ENCODE measurements at places on chromosomes 13 and 19.

DNA sequence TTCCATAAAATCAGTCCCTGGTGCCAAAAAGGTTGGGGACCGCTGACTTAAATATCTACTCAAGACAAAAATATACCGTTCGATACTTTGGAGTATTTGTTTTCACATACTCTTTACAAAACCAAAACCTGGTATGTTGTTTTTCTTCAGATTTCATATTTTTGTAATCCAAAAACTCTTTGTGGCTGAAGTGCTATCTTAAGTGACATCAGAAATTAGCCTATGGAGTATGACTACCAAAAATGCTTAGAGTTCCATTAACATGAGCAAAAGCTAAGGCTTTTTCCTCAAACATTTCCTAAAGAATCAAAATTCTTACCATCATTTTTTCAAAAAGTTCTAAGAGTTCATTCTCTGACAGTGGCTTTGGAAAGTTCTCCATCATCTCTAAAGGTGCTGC is 52.0 kb downstream of the DIAPH3 start:
- no peak for DNase-seq

- DNase-seq, result no peak
These were observed 393.0 kb downstream of the FOXO1 start for GRCh38 chr13:40273253-40274025.

GRCh38 chr19:16739546-16739945 is 19.9 kb downstream of the NWD1 start:
- no peak for DNase-seq

DNA sequence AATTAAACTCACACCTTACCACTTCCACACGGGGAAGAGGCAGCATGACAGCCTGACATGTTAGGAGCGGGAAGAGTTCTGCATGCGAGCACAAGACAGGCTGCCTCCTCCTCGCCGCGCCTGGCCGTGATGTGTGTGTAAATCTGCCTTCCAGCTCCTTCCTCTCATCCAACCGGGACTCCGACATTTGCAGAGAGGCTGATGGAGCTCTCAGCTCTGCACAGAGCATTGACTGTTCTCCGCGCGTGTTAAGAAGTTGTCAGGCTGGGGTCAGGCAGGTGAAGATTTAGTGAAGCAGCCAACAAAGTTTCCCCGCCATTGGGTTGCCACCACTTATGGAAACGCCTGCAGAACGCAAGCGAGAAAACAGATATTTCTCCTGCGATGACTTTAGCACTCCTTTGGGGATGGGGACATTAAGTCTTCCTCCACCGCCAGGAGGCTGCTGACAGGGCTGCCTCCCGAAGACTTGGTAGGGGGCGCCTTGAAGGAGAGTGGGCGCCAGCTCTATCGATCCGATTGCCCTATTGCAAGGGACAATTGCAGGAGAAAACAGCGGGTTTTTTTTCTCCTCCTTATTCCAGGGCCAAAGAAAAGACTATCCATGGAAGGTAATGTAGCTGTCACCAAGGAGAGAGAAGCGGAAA is 213.9 kb upstream of the TSHZ3 start:
- DNase-seq, result no peak

DNA sequence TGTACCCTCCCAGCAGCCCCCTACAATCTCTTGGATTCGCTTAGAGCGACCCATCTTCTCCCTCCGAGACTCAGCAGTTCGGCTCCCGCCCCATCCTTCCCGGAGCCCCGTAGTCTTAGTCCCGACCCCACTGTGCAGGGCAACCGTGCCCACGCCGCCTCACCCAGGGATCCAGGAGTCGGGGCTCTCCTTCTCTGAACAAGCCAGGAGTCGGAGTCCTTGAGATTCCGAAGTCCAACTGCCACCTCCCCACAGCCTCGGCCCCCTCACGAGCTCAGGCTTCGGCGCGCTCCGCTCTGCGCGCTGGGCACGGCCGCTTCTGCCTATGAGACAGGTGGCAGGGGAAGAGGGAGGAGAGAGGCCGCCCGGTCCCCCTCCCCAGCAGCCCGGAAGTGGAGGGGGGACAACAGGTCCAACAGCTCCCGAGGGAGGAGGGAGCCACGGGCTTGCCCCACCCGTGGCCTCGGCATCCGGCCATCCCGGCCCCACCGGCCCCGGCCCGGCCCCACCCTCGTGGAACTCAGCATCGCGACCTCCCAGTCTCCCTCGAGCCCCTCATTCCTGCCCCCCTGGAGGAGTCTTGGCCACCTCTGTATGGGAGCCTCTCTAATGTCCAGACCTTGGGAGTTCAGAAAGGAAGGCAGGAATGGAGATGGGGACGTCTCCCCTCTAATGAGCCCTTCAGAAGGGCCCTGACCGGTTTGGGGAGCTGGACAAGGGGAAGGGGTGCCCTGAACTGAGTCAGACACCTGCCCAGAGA is at the start of gene PHLDB3:
Gene PHLDB3, minus strand, starts transcription at position 321 of the 760 bp plus-strand sequence. CDS start 628 bp downstream, outside the sequence.
- DNase-seq, result no peak

GRCh38 chr19:14603990-14604387 is 21.1 kb downstream of the CLEC17A start:
- DNase-seq, result no peak

- no peak for DNase-seq
These were observed 5.4 kb downstream of the TM9SF2 start for GRCh38 chr13:99506634-99507033.

DNA sequence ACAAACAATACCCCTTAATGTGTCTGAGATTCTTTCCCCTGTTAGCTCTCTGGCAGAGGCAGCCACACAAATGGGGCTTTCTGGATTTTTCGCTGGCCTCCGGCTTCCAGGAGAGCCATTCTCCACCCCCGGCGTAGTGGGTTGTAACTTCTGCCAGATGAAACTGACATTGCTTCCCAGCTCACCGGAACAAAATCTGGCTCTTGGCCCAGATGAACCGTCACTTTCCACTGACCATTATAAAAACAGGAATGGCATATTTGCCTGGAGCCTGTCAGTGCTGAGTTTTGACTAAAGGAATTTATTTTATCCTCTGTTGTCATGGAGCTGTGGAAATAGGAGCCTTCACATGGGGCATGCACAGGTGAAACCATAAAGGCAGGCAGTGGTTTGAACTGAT is 120.6 kb upstream of the GPR12 start:
- no peak for DNase-seq

DNA sequence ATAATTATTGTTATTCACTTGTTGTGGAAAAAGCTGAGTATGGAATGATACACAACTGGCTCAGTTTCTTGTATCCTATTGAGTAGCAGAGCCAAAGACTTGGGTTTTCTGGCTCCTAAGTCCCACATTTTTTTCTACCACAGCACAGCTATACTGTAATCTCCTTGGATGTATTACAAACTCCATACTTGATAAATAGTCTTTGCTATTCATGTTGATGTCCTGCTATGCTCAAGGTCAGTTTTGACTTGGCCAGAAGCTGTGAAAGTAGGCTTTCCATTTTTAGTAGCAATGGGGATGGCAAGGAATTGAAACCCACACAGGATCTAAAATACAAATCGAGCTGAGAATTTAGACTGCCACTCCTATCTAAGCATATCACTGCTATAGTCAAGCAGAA is 79.1 kb downstream of the B3GLCT start:
- DNase-seq, result no peak

- DNase-seq, result no peak
These were observed 114.4 kb downstream of the RAB20 start for GRCh38 chr13:110447058-110447511.

DNA sequence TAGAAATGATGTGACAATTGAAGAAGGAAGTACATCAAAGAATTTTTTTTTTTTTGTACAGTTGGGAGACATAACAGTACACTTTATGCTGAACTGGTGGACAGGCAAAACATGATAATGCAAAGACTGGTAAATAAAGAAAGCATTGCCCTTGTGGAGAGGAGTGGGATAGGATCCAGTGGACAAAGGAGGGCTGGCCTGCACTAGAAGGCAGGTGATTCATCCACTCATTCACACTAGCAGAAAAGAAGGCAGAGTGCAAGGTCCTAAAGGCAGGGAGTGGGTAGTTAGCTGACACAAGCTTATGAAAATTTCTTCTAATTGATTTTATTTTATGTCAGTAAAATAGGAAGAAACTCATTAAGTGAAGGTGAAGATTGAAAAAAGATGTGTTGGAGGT is 17.6 kb upstream of the NALCN start:
- DNase-seq, result no peak

- DNase-seq, result no peak
These were observed 813 bp upstream of the ZNF296 start for GRCh38 chr19:45076851-45077730.

DNA sequence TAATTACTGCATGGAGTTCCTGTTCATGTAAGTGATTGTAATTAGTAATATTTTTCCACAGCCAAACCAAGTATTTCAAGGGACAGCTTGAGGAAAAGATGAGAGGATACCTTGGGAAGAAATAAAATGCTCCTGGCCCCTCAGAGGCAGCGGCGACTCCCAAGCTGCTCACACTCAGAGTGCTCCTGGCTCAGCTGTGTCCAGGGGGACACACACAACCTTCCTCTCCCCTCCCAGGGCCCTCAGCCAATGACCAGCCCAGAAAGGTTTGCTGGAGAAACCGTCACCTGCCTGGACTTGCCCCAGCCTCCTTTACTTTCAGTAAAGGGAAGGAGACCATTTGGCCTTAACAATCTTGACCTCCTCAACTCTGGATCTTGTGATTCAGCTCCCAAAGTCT is 51.1 kb downstream of the CRYL1 start:
- no peak for DNase-seq

DNA sequence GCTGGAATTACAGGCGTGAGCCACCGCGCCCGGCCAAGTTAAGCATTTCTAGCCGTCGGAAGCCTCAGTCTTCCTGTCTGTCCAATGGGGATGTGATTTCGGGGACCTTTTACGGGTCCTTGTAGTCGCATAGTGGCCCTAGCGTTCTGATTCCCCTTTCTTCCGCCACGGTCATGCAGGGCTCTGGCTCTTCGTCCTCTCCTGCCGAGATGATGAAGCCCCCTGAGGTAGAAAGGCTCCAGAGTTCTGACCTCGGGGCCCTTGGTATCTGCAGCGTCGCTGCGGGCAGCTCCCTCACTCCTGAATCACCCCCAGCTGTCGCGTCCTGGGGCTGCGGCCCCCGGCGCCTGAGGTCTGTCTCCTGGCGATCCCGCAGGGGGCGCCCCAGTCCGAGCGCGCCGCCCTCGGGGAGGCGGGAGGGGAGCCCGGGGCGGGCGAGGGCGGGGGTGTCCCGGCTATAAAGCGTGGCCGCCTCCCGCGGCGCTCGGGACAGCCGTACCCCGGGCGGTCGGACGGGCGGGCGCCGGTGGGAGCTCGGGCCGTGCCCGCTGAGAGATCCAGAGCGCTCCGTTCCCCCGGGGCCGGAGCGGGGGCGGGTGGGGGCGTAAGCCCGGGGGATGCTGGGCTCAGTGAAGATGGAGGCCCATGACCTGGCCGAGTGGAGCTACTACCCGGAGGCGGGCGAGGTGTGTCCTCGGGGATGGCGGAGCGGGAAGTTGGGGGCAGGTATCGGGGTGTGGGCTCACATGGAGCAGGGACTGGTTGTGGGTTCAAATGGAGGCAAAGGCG is at the start of gene FOXA3:
Gene FOXA3, plus strand, starts transcription at position 487 of the 789 bp plus-strand sequence. Its CDS starts 131 bp downstream, at position 618.
- DNase-seq, result peak; percentile 85

DNA sequence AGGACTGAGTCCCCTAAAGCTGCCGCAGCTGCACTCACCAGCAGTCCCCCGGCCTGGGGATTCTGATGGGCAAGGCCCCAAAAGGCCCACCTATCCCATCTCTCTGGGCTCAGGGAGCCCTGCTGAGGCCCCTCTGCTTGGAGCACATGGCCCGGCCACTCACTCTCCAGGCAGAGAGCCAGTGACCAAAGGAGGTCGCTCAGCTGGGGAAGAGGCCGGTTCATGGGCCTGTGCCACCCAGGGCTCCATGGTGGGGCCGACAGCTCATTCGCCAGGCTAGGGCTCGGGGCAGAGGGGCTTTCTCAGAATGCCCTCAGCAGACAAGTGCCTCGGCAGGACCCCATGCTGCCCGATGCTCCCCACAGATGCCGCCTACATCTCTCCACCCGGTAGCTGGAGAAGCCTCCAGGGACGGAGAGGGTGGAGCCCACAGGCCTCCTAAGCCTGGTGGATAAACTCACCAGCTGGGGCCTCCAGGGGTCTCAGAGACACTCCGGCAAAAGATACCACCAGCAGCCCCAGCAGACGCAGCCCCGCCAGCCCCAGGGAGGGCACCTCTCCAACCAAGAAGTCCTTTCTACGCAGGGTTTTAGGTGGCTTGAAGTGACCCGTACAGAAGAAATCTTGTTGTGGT is 54.4 kb downstream of the MLLT1 start:
- no peak for DNase-seq

DNA sequence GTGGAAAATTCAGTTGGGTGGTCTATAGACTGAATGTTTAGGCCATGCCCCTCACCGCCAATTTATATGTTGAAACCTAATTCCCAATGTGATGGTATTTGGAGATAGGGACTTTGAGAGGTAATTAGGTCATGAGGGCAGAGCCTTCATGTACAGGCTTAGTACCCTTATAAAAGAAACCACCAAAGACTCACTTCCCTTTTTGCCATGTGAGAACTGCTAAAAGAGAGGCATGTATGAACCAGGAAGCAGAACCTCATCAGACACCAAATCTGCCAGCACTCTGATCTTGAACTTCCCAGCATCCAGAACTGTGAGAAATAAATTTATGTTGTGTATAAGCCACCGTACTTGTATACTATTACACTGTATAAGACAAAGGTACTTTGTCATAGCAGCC is 40.6 kb downstream of the UQCRFS1 start:
- DNase-seq, result no peak

DNA sequence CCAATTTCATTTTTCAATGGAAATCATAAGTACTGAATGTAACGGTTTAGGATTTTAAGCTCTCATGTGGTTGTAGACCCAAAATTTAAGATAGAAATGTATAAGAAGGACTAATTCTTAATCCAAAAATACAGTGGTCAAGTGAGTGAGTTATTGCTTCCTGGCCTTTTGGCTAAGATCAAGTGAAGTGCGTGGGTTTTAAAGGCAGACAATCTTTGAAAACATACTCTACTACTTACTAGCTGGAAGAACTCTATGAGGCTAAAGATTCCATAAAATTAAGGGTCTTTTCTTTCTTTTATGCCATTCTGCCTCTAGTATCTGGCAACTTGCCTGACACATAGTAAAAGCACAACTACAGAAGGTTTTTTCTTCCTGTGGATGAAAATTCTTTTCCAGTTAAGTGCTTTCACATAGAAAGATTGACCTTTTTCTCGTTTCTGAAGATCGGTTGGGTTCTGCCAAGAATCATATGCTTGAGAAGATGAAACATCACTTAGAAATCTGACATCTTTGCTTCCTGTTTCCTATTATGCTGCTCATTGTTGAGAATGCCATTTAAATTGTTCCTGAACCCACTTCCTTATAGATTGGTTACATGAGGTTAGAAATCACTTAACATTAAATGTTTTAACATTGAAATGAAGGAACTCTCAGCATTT is 26.4 kb upstream of the SCEL start:
- no peak for DNase-seq

DNA sequence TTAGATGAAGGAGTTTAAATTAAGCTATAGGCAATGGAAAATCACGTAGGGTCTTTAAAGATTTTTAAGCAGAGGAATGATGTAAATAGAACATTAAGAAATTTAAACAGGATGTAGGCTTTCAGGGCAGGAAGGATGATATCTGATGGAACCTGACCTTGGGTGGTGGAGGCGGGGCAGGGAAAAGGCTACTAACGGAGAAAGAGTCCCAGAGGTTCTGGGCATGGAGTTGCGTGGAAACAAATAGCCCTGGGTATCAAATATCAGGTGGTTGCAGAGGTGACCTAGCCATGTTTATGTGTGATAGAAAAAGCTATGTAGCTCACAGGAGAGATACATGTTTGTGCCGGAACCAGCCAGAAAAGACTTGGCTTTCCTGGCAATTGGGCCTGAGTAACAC is 7.8 kb upstream of the CDK8 start:
- no peak for DNase-seq

GRCh38 chr13:106593132-106593531 is 25.2 kb upstream of the ARGLU1 start:
- no peak for DNase-seq
